Activated naive CD4-positive, alpha-beta T cell (primary cell): ENCODE measurements at places on chromosomes 13 and 19.

- DNase-seq: no peak
Measured at GRCh38 chr13:110869805-110870706, 44.8 kb downstream of the ANKRD10 start.

DNA sequence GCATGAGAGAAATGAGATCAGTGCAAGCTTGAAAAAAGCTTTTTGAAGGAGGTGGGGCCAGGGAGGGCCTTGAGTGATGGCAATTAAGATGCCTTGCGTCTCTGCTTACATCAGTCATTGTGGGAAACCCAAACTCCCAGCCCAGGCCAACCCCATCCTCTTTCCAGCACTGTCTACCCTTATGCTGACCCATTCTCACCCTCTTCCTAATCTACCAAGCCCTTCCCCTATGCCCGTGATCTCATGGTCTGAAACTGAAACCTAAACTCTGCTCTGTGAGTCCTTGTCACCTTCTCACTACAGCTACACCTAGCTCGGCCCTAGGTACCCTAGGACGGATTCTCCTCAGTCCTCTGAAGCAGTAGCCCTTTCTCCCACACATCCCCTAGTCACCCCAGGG lies 36.0 kb upstream of the SERP2 start:
- no peak for DNase-seq

DNA sequence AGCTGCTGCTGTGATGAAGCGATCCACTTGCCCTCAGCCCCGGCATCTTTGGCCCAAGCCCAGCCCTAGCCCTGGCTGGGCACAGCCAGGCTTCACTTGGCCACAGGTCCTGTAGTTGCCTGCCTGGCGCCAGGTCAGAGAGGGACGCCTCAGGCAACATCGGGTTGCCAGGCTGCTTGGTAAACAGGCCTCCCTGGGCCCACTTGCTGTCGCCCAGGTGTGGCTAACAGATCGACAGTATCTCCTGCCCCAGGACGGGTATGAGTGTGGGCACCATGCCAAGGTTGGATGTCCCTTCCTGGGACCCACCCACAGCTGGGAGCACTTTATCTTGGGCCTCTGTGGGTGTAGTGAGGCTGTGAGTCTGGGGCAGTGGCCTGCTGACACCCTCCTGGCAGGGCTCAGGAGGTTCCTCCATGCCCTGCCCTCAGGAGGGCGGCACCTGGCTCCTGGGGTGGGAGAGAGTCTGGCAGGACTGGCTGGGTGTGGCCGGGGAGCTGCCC lies 27.8 kb downstream of the CARM1 start:
- DNase-seq: no peak

DNA sequence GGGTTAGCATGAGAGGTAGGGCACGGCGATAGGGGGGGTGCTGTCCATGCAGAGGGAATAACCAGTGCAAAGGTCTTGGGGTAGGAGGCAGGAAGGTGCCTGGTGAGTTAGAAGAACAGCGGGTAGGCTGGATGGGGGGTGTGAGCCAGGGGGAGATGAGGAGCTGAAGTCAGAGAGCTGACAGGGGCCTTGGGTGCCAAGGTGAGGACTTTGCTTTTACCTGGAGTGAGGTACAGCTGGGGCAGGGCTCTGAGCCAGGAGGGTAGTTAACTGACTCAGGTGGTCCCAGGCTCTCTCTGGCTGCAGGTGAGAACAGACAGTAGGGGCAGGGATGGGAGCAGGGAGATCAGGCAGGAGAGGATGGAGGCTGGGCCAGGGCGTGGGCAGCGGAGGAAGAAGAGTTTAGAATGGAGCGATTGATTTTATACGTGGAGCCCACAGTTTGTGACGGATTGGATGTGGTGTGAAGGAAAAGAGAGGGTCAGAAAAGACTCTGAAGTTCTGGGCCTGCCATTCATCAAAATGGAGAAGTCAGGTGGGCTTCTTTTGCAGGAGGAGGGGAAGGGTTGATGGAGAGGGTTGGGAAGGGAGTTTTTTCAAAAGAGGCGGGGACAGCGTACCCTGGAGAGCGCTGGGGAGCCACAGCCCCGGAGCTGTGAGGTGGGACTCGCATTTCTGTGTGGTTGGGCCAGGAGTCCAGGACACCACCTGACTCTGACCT lies 1.2 kb upstream of the GRAMD1A start:
- DNase-seq: no peak

- DNase-seq: no peak
Measured at GRCh38 chr19:30207357-30207756, 164.8 kb upstream of the ZNF536 start.
